ENCODE measurements at places on chromosomes 12 and 14.

DNA sequence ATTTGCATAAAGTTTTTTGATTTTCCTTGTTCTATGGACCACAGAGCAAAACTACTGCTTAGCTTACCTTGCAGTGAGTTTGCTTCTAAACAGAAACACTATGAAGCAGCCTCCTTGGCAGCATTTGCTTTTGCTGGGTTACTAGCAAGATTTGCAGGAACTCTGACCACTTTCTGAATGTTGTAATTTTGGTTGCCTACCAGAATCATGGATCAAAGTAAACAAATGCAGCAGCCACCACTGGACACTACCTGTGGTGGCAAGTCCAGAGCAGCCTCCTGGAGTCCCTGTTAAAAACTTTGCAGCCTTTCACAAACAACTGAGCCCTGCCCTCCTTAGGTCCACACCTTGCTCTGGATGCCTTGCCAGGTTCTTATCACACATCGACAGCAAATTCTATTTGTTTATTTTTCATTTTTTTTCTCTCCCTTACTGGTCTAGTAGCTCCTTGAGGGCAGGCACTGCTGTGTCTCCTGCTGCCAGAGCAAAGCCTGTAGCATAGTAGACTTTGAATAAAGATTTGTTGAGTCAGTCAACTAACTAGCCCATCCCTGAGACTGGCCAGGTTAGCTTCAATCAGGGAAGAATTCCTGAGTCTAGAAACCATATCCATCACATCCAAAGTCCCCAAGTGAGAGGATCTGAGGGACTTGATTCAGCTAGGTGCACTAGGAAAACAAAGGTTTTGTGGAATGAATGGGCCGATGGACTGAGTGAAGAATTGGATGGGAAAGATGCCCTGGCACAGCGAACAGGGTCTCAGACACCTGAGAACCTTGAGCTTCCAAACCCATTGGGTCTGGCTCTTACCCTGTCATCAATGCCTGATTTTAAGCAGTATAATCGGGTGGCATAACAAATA lies 5.7 kb downstream of the TTC6 start:
- no peak for DNase-seq

DNA sequence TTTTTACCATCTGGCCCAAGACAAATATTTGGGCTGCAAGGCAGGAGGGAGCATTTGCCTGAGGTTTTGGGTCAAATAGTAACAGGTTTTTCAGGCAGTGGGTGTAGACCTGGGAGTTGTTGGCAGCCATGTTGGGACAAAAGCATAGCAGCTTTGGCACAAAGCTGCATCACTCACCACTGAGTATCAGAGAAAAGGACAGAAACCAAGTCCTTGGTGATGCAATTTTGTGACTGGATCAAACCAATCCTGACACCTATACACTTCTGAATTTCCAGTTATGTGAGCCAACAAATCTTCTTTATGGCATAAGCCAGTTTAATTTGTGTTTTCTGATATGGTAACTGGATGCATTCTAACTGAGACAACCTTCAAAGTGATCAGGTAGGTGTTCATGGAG lies 144.8 kb upstream of the KRR1 start:
- peak; percentile 2 for DNase-seq

GRCh38 chr12:16175840-16176239 lies 101.6 kb downstream of the SLC15A5 start:
- no peak for DNase-seq

GRCh38 chr12:57592551-57593165 lies 1.7 kb downstream of the PIP4K2C start:
- DNase-seq = no peak

GRCh38 chr12:125685915-125686314 lies 620.7 kb downstream of the AACS start:
- no peak for DNase-seq

GRCh38 chr14:30295980-30296379 lies 263.0 kb upstream of the G2E3 start:
- DNase-seq = no peak

DNA sequence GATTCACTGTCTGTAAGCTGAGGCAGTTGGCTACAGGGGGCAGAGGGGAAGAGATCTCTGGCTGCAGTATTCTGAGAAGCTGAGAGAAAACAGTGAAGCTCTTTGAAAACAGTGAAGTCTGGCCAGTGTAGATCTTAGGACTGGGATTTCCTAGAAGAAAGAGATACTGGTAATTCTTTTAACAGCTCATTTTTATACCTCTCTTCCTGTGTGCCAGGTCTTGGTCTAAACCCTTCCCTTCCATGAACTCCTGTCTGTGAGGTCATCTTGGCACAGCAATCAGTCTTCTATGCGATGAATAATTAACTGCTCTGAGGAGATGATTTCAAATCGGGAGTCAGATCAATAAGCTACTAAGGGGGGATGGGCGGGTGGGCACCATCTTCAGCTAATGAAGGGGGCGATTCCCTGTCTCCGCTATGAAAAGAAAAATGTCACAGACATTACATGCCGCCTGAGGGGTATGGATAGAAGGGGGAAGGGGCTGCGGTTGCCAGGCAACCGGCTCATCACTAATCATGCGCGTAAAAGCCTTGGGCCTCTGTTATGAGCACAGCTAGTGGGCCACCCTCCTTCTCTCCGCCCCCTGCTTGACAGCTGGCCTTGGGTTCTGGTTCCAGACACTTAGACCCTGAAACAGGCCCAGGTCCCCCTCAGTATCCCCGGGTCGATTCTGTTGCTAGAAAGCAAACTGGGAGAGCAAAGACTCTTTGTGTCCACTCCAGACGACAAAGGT lies 75.3 kb upstream of the CEP83 start:
- no peak for DNase-seq

DNA sequence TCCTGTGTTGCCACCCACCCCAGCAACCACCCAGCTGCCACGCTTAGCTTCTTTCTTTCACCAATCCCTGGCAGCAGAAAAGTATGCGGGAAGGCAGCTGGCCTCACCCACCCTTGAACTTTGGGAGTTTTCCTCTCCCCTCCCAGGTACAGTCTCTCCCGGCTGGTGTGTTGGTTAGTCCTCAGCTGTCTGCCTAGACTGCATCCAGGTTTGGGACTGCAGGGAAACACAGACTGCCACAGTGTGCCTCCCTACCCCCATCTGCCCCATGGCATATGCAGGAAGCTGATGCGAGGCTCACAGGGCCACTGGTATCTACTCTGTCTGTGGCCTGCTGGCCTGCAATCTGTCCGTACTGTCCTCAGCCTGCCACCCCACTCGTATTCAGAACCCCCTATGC lies 2.1 kb downstream of the CD9 start:
- DNase-seq = no peak

DNA sequence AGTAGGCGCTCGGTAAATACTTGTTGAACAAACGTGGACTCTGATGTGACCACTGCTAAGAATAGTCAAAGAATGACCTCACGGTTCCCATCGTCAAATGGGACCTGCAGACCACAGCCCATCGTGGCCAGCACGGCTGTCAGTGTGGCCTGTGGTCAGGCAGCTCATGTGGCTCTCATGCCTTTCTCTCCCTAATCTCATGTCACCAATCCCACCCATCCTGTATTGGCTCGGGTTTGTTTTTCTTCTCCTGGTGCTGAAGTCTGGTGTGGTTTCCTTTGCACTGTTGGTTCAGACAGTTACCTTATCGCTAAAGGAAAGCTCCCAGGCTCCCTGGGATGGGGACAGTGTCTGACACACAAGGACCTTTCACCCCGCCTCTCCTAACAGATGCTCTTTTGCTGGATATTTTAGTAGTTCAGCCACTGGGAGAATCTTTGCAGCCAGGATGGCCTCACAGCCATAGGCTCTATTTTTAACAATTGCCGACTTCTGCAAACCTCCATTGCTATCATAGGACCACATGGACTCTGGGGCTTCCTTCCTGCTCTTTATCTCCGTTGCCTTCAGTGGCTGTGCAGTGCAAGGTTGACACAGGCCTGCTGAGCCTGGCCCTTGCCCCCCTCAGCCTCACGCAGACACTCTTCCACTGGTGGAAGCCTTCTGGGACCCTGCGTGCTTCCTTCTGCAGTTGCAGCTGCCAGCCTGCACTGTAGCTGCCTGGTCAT lies 293.1 kb upstream of the FKBP4 start:
- no peak for DNase-seq

- DNase-seq = peak; percentile 7
Measured at GRCh38 chr14:100734031-100734990, 7.6 kb downstream of the DLK1 start.

DNA sequence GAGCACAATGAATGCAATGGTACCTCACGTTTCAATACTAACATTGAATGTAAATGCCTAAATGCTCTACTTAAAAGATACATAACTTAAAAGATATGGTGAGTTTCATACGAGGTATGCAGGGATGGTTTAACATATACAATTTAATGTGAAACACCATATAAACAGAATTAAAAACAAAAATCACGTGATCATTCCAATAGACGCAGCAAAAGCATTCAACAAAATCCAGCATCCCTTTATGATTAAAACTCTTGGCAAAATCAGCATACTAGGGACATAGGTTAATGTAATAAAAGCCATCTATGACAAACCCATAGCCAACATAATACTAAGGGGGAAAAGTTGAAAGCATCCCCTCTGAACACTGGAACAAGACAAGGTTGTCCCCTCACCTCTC lies 845.7 kb downstream of the SLC16A7 start:
- no peak for DNase-seq

DNA sequence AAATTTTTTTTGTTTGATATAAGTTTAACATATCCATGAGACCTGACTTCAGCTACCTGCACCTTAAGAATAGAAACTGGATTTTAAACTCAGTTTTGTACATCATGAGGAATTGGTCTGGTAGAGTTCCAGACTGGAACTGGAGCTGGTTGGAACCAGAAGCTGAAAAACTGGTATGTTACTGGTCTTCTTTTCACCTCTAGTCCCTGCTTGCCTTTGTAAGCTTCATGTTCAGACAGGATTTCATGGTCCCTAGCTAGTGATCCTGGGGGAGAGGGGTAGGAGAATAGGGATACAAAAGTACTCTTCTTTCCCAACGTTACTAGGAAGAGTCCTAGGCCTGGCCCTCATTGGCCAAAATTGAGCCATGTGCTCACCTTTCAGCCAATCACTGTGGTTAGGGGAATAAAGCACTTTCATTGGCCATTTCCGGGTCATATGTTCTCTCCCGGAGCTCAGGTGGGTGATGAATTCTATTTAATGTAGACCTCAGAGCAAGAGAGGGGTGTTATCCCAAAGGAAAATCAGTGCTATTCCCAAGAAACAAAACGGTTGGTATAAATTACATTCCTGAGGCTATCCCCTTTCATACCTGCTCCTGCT lies 36.9 kb upstream of the APPL2 start:
- DNase-seq = no peak

DNA sequence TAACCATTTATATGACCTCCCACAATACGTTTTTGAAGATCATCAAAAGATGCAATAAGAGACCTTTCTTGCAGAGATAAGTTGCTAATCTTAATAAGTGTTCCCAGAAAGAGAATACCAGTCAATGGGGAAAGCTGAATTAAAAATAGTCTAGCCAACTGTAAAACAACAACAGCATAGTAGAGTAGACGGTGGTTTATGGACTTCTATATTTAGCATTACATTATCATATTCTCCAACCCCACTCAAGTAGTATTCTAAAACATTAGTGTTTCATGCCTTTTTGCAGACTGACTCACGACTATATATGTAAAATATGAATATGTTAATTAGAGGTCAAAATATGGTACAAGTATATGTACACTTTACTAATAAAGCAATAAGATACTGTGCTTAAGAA lies 218.9 kb downstream of the MED13L start:
- DNase-seq = no peak

- no peak for DNase-seq
Measured at GRCh38 chr12:89424389-89424788, 72.1 kb upstream of the DUSP6 start.

DNA sequence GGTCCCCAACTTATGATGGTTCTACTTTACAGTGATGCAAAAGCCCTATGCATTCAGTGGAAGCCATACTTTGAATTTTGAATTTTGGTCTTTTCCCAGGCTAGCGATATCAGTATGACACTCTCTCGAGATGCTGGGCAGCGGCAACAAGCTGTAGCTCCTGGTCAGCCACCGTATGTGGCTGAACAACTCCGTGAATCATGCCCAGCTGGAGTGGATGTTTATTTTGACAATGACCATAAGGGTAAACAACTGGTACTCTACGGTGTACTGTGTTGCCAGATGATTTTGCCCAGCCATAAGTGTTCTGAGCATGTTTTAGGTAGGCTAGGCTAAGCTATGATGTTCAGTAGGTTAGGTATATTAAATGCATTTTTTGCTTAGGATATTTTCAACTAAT lies 8.2 kb upstream of the ZNF410 start:
- DNase-seq = no peak

GRCh38 chr12:42633594-42633993 lies 44.0 kb upstream of the PRICKLE1 start:
- no peak for DNase-seq

DNA sequence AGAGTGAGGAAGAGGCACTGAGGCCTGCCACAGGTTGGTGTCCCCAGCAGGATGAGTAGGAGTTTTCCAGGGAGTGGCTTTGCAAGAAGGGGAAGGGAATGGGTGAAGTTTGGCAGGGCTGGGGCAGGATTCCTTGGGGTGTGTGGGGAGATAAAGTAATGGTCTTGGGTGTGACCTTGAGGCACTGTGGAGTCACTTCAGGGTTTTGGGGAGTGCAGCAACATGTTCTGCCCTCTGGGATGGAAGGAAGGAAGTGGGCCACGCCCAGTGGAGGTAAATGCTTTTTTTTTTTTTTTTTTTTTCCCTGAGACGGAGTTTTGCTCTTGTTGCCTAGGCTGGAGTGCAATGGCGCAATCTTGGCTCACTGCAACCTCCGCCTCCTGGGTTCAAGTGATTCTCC lies 108.9 kb downstream of the ADCK1 start:
- DNase-seq = no peak

DNA sequence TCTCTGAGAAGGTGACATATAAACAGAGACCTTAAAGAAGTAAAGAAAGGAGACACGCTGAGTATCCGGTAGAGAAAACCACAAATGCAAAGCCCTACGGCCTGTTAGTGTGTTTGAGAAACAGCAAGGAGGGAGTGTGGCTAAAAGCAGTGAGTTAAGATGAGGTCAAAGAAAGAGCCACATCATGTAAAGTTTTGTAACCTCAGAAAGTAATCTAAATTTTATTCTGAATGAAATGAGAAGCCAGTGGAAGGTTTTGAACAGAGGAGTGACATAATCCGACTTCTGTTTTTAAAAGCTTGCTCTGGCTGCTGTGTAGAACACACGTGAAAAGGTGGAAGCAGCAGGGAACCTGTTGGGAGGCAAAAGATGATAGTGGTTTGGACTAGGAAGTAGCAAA lies 32.6 kb downstream of the PPP2R5E start:
- DNase-seq = no peak

All from frontal cortex (tissue), 4 donors.